Fibroblast of skin of scalp (primary cell): ENCODE measurements at places on chromosomes 4 and X.

GRCh38 chrX:71107245-71107644 is 705 bp upstream of the CXorf65 start:
- no peak for DNase-seq

DNA sequence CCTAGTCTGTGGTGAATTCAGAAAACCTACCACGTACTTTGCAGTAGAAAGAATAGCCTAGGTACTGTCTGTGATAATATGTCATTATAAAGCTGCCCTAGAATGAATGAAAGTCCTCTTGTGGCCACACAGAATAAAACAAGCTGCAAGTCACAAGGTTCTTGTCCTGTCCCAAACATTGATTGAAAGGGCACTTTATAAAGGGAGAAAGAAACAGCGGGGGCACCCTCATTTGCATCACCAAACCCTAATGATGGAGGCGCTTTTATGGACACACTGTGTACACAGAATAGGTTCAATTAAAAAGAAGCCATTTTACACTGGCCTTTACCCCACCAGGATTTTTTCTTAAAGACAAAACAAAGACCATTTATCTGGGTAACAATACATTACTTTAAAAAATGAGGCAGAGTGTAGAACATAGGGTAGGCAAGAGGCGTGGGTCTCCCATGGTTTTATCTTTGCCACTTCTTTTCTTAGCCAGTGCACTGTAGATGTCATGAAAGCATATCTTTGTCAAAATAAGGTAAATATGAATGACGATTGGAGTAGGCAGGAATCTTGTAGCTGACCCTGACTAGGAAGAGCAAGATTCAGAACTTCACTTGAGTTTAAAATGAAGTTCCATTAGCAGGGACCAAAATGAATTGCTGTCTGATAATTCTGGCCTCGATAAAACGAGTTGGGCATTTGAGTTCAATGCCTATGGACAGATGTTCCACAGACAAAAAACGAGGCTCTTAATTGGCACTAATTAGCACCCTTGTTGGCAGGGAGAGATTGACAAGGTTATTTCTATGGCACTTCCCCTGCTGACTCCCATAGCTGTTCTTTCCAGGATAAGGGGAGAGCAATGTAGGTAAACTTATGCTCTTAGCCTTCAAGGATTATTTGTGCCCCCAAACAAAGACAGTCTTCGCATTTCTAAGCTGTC is 365.1 kb downstream of the AFF2 start:
- no peak for DNase-seq

DNA sequence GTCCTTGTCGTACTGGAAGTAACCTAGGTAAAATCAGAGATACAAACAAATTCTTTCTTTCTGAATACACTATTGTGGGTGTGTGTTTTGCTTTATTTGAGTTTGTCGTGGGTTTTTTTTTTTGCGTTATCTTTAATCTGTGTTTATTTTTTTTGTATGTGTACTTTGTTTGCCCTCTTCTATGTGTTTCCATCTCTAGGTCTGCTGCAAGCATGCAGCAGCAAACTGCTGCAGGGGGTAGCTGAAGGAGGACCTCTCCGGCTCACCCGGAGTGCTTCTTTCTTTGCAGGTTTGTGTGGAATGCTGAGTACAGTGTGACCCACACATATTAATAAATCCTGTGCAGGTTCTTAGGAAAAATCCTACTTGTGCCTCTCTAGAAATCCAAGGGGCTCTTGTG is 64.8 kb downstream of the FNIP2 start:
- DNase-seq: no peak

DNA sequence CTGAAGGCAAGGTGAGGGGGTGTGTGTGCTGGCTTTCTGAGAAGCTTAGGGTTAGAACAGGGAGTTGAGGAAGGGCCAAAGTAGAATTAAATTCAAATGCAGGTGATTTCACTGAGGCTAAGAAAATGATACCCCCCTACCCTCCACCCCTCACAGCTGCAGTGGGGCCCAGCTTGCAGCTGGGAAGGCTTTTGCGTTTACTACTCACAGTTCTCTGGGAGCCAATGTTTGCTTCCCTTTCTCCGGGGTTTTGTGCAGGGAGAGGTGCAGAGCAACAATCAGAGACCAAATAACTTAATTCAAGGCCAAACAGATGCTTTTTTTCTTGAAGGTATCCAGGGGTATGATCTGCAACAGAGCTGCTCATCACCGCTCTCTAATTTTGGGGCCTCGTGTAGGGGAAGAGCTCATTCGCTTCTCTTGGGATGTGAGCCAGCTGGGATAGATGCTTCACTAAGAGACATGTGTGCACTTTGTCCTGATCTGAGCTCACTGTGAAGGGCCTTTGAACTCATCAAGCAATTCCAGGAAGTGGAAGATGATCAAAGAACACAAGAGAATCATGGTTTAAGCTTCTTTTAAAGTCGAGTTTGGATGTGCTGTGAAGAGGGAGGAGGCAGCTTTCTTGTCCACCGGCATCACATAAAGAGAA is 122.7 kb upstream of the C1GALT1C1 start:
- DNase-seq: no peak
